ENCODE measurements at places on chromosomes 2 and 18. TPM values are rescaled to one million over a fixed set of nuclear protein-coding genes. Genes with fewer than 3 reads are reported as not detected.
A peak's percentile ranks its signal among the peaks of the same experiment; 100 is the strongest.

The STEAP3 gene
- polyA plus RNA-seq = 1.4 TPM

The TCF23 gene
- 0.46 TPM for polyA plus RNA-seq

The PLEKHH2 gene
- 25.6 TPM for polyA plus RNA-seq

The PRKAG3 gene
- polyA plus RNA-seq = not detected

The MIB1 gene
- 70.7 TPM for polyA plus RNA-seq

DNA sequence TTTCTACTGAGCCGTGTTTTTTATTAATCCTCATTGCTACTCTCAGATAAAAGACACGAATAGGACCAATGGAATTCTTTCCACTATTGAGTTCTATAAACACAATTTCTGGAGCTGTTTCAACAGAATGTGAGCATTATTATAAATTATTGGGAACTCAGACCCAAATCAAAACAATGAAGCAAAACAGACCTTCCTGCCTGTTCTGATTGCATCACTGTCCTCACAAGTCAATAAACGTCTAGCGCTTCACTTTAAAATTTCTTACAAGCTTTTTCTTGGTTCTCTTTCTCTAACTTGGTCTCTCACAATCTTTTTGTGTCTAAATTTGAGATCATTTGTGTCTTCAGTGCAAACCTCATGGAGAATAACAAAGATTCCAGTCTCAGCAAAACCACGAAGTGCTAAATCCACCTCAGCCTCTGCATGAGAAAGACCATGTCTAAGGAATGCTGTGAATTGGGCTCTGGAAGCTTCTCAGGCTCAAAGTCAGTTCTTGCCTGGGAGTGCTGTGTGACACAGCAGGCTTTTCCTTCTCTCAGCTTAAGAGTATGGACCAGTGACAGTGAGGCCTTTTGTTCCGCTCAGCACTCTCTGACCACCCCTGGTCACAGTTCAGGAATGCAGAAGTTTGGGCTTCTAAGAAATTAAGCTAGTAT, 22.8 kb downstream of the ARHGAP28 start:
- no peak for DNase-seq

GRCh38 chr18:62425465-62426190, 97.2 kb upstream of the ZCCHC2 start:
- peak; percentile 82 for DNase-seq

- DNase-seq = no peak
These were observed 226.2 kb upstream of the RAB6C start for GRCh38 chr2:129753261-129753660.

GRCh38 chr2:212998626-212999359, 152.6 kb downstream of the IKZF2 start:
- DNase-seq = no peak

GRCh38 chr2:215775106-215775505, 238.2 kb downstream of the MREG start:
- no peak for DNase-seq

GRCh38 chr2:179592167-179592936, 269.1 kb downstream of the ZNF385B start:
- DNase-seq = no peak

DNA sequence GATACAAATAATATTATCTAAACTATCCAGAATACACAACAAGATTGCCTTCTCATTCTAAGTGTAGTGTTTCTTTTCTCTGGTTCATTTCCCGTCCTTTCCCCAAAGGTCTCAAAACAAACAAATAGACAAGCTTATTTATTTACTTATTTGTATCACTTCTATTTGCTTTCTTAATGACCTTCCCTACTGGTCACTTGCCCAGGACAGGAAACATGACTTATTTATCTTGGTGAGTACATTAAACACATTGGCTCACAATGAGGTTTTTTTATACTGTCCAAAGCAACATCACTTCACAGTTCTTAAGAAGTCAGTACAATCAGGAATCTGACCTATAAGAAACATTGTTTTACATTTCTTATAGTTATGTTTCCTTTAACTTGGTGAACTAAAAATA, 123.3 kb upstream of the KYNU start:
- DNase-seq = no peak

DNA sequence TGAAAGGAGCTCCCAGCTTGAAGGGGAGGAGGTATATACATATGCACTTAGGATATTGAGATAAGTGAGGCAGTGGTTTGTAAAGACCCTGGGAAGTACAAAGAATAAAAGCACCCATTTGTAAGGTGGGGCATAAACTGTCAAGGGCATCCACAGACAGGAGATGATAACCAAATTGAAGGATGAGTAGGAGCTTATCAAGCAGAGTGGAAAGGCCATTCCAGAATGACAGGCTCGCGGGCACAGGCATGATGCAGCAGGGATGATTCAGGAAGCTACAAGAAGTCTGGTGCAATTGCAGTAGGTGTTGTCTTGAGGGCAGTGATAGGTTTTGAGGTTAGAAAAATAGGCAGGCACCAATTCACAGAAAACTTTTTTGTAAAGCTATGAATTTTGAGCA, 504.8 kb downstream of the PIK3C3 start:
- no peak for DNase-seq

DNA sequence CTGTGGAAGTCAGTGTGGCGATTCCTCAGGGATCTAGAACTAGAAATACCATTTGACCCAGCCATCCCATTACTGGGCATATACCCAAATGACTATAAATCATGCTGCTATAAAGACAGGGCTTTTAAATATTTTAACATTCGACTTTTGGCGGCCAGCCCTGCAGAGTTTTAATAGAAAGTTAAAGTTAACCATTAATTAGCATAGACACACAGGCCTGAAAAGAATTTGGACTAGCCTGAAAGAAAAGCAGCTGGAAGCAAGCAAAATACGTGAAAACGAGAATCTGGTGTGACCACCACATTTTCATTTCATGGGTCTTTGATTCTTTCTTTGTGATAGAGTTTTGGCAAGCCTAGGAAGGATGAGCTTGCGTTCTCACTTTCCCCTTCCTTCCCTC, 184.0 kb downstream of the SCG2 start:
- no peak for DNase-seq

Measured in right renal pelvis (tissue), 4 donors.